ENCODE measurements at places on chromosomes 3 and 15. TPM values are rescaled to one million over a fixed set of nuclear protein-coding genes. Genes with fewer than 3 reads are reported as not detected.

The CCR9 gene
- total RNA-seq: not detected

The TMIE gene
- total RNA-seq: 0.99 TPM

The SGO1 gene
- not detected for total RNA-seq

The SST gene
- total RNA-seq: not detected

The EFCAB12 gene
- total RNA-seq: 0.10 TPM

The GOLGA6A gene
- total RNA-seq: not detected

The SLC22A13 gene
- 1.3 TPM for total RNA-seq

The AVEN gene
- total RNA-seq: 18.1 TPM

The GOLGA8J gene
- not detected for total RNA-seq

The IL16 gene
- total RNA-seq: 9.1 TPM

The SAMMSON gene
- 25.6 TPM for total RNA-seq

Data from aorta (tissue), 5 donors.